H1 (cell line): ENCODE measurements at places on chromosomes 3 and 15. TPM values are rescaled to one million over a fixed set of nuclear protein-coding genes. Genes with fewer than 3 reads are reported as not detected.

Gene AQR
- 57.6 and 57.9 TPM in 2 replicates for total RNA-seq

DNA sequence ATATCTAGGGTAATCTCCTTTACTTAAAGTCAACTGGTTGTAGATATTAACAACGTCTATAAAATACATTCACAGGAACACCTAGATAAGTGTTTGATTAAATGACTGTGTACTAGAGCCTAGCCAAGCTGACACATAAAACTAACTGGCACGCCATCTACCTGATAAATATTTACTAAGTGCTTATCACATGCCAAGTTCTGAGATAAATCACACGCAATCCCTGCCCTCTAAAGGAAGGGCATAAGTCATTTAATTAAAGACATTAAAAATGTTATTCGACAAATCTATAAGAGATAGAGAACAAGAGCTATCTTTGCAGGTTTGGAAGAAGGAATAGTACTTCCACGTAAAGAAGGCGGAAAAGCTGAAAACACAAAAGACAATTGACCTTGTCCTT, 11.1 kb upstream of the MB21D2 start:
- H3K36me3 ChIP-seq: no peaks in the 10 kb centered on the region
- no peak for DNase-seq
- H3K4me1 ChIP-seq: no peaks in the 10 kb centered on the region
- no peak overlapping the region for H3K27ac ChIP-seq
- no peak overlapping the region for H3K4me3 ChIP-seq

DNA sequence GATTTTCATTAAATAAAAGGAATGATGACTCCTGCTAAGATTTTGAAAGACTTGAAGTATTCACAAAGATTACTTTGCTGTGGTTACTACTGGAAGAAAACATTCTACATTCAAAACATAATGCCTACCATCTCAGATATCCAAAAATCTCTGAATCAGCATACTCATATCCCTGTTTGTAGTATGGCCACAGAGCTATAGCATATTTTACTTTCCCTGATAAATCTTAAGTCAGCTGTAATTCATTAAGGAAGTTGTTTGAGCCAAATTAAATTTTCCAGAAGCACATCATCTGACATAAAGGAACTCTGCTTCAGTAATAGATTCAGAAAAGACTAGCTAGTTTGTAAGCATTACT, 942.0 kb downstream of the ROBO1 start:
- no peak overlapping the region for H3K4me3 ChIP-seq
- no peak overlapping the region for H3K27ac ChIP-seq
- H3K4me1 ChIP-seq: no peaks in the 10 kb centered on the region
- no peak for DNase-seq
- H3K36me3 ChIP-seq: no peaks in the 10 kb centered on the region

GRCh38 chr15:92655178-92655995, at the start of gene FAM174B:
Gene FAM174B (minus strand): TSS chr15:92655775.
- peaks cover 9% of the 10 kb centered on the region for H3K27me3 ChIP-seq
- H3K4me1 ChIP-seq: peaks cover 10% of the 10 kb centered on the region
- no peaks in the 10 kb centered on the region for H3K36me3 ChIP-seq
- DNase-seq: peak; percentile 78

Gene LNP1
- total RNA-seq: 8.0 and 8.7 TPM in 2 replicates

Gene CELSR3
- total RNA-seq: 26.7 and 29.5 TPM in 2 replicates

Gene HESX1
- total RNA-seq: 9.0 and 12.0 TPM in 2 replicates

- H3K4me1 ChIP-seq: no peaks in the 10 kb centered on the region
- no peaks in the 10 kb centered on the region for H3K36me3 ChIP-seq
- no peak for DNase-seq
- no peak overlapping the region for H3K27ac ChIP-seq
- no peak overlapping the region for H3K4me3 ChIP-seq
Observed at GRCh38 chr3:17745894-17746293, 3.5 kb upstream of the TBC1D5 start.

Gene JMJD7
- total RNA-seq: 14.7 and 15.0 TPM in 2 replicates

Gene ZNF80
- total RNA-seq: not detected in 2 replicates

GRCh38 chr3:159416856-159417255, 571.8 kb upstream of the IL12A start:
- H3K4me3 ChIP-seq: no peak overlapping the region
- no peak for DNase-seq
- no peaks in the 10 kb centered on the region for H3K4me1 ChIP-seq
- H3K27me3 ChIP-seq: no peaks in the 10 kb centered on the region
- no peaks in the 10 kb centered on the region for H3K36me3 ChIP-seq

DNA sequence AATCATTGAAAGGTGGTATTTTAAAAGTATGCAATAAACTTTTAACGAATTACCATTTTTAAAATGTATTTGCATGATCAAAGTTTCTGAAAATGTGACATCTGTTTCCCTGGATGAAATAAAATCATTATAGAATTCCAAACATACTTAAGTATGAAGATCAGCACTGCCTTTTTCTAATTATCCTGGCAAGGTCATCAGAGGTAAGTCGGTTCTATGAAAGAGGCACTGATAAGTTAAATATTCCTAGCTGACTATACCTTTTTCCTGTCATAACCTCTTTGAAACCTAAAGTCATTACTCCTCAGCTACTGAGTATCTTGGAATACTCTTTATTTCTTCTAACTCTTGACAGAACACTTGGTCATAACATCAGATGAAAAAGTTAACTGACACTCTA, 406.1 kb upstream of the ALCAM start:
- H3K27me3 ChIP-seq: no peaks in the 10 kb centered on the region
- no peaks in the 10 kb centered on the region for H3K36me3 ChIP-seq
- no peak for DNase-seq
- H3K4me3 ChIP-seq: no peak overlapping the region
- H3K27ac ChIP-seq: no peak overlapping the region

- no peak overlapping the region for H3K4me3 ChIP-seq
- H3K4me1 ChIP-seq: no peaks in the 10 kb centered on the region
- H3K36me3 ChIP-seq: no peaks in the 10 kb centered on the region
- H3K27ac ChIP-seq: no peak overlapping the region
- no peak for DNase-seq
Observed at GRCh38 chr3:18579661-18580060, 154.5 kb upstream of the SATB1 start.

Gene ITIH3
- total RNA-seq: not detected in 2 replicates

DNA sequence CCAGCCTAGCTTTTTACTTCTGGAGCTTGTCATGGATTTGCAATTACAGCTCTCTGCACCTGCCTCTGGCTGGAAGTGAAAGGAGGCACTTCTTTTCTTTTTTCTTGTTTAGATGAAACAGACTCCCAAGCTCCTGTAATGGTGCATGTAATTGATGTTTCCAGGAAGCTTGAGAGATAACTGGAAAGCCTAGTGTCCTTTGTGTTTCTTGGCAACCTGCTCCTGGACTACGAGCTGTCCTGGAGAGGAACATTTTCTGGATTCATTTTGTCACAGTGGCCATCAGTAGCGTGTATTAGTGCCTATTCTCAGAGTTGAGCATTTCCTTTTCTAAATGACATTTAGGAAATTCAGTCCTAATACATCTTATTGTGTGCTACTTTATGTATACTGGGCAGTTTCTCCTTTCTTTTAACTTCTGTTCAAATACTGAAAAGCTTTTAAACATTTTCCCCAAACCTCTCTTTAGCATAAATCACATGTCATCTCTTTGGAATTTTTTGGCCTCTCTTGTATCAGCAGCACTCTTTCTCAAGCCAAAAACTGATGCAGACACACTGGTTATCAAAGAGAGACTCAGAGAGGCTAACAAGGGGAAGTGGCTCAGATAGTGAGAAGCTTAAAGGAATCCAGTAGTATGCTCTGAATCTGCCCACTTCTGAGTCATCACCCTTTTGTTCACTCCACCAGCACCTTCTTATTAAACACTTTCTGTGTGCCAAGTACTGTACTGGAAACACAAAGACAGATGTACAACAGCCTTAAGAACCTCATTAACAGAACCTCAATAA, 62.6 kb upstream of the SLC2A2 start:
- no peaks in the 10 kb centered on the region for H3K4me1 ChIP-seq
- H3K4me3 ChIP-seq: no peak overlapping the region
- no peaks in the 10 kb centered on the region for H3K36me3 ChIP-seq
- no peaks in the 10 kb centered on the region for H3K27me3 ChIP-seq
- no peak for DNase-seq

- DNase-seq: no peak
- H3K4me1 ChIP-seq: no peaks in the 10 kb centered on the region
- no peaks in the 10 kb centered on the region for H3K27me3 ChIP-seq
- H3K4me3 ChIP-seq: no peak overlapping the region
- no peaks in the 10 kb centered on the region for H3K36me3 ChIP-seq
- no peak overlapping the region for H3K27ac ChIP-seq
Observed at GRCh38 chr15:87732976-87733375, 523.6 kb downstream of the NTRK3 start.

DNA sequence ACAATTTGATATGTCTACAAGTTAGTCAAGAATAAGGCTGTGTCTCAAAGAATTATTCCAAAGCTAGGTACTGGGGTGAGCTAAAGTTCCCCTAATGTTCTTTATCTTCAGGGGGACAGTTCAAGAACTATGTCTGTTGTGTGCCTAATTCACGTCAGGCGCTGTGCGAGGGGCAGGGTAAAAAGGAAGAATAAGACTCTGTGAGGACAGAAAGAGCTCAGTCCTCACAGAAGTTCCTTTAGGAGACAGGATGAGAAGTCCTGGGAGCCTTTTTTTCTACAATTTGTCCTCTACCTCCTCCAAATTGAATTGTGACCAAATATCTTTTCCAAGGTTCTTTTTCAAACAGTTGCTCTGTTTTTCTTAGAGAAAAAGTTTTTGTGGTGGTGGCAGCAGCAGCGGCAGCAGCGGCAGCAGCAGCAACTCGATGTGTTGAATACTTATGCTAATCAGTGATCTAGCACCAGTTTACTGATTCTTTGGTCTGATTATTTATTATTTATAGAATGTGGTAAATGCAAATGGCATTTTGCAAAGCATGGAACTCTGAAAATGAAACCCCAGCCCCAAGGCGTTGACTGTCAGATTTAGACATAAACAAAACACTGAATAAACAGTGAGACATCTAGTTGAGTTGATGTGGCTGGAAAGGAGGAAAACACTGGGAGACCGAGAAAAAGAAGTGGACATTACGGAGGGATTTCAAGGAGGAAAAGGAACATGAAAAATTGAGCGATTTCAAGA, 88.6 kb downstream of the GTPBP8 start:
- peaks cover 4% of the 10 kb centered on the region for H3K4me1 ChIP-seq
- DNase-seq: no peak
- no peaks in the 10 kb centered on the region for H3K27me3 ChIP-seq
- H3K36me3 ChIP-seq: no peaks in the 10 kb centered on the region
- no peak overlapping the region for H3K4me3 ChIP-seq

DNA sequence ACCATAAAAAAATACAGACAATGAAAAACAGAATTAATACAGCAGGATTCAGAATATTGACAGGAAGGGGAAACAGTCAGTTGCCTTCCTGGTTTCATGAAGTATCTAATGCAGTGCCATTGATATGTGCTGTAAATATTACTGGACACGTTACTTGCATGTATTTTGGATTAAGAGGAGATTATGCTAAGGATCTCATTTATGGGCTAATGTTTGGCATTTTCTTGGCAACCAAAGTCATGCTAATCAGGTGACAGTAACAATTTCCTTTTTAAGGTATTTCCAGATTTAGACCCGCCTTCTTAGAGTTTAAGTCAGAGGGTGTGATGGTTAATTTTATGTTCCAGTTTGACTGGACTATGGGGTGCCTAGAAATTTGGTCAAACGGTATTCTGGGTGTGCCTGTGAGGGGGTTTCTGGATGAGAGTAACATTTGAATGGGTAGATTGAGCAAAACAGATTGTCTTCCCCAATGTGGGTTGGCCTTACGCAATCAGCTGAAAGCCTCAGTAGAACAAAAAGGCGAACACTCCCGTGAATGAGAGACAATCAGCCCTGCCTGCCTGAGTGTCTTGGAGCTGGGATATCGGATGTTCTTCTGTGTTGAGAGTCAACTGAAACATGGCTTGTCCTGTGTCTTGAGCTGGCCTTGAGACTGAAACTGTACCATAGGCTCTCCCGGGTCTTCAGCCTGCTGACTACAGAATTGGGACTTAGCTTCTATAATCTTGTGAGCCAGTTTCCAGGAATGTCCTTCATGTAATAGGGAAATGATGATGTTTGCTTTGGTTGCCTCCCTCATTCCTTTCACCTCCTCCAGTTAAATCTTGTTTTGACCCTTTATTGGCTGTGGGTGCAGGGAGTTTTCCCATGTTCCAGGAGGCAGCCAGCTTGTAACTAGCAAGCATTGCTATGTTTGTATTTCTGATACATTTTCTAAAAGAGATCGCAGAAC, 10.5 kb downstream of the SQOR start:
- H3K36me3 ChIP-seq: no peaks in the 10 kb centered on the region
- H3K27me3 ChIP-seq: no peaks in the 10 kb centered on the region
- no peak overlapping the region for H3K4me3 ChIP-seq
- no peak for DNase-seq

DNA sequence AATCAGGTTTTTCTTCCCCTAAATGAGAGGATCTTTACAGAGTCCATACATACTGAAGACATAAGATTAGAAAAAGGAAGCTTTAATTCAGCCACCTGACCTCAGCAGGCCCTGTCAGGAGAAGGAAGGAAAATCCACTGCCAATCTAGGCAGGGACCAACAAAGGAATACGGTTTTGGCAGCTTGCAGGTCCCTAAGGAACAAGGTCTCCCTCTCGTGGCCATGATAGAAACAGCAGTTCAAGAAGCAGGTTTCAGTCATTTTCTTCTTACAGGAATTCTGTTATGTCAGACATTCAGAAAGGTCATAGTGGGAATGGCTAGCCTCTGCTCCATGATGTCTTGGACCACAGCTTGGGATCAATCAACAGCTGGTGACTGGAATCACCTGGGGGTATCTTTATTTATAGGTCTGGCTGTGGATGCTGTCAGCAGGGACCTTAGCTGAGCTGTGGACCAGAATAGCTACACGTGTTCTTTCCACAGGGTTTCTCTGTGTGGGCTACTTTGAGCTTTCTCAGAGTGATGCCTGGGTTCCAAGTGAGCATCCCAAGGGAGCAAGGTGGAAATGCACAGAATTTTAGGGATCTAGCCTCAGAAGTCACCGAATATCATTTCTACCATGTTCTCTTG, 9.4 kb upstream of the CMSS1 start:
- H3K27me3 ChIP-seq: no peaks in the 10 kb centered on the region
- no peak overlapping the region for H3K4me3 ChIP-seq
- peak; percentile 73 for DNase-seq
- H3K4me1 ChIP-seq: no peaks in the 10 kb centered on the region
- no peaks in the 10 kb centered on the region for H3K36me3 ChIP-seq

- DNase-seq: no peak
- no peak overlapping the region for H3K4me3 ChIP-seq
- H3K4me1 ChIP-seq: peaks cover 5% of the 10 kb centered on the region
Observed at GRCh38 chr3:187628169-187628568, 42.0 kb downstream of the SST start.

DNA sequence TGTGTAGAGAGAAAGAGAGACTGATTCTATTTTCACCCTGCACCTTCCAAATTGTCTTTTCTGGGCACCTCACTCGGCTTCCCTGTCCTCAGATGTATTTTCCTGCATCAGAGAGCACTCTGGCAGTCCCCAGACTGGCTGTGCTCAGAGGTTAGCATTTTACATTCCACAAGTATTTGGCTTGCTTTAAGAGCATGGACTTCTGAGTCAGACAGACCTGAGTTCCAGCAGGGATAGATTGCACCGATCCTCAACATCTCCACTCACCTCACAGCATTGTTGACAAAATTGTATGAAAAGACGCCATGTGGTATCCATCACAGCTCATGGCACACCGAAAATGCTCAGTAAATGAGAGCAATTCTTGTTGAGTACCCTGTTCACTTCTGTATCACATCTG, 45.6 kb downstream of the SST start:
- H3K36me3 ChIP-seq: no peaks in the 10 kb centered on the region
- H3K27ac ChIP-seq: no peak overlapping the region
- peaks cover 3% of the 10 kb centered on the region for H3K4me1 ChIP-seq
- DNase-seq: no peak
- H3K27me3 ChIP-seq: peaks cover 24% of the 10 kb centered on the region
- H3K4me3 ChIP-seq: no peak overlapping the region
